Neural crest cell (in vitro differentiated cells): ENCODE measurements at places on chromosomes 12 and 14.

DNA sequence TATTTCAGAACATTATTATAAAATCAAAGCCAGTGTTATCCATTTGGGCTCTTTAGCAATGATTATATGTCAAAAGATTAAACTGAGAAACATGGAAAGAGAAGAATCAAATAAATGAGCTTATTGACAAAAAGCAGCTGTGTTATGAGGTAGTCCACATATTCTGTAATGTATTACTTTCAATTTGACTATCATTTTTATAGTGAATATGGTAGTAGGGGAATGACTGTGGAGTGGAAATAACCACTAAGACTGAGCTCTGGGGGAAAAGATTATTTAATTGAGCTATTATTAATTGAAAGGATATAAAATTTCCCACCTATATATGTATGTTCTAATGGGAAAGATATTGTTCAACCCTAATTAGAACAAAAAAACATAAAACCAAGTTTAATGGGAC, 381.3 kb downstream of the TMTC2 start:
- DNase-seq = no peak

GRCh38 chr12:2640281-2640680, 154.5 kb upstream of the FKBP4 start:
- no peak for DNase-seq

- peak; percentile 35 for DNase-seq
These were observed 2.9 kb downstream of the RFX4 start for GRCh38 chr12:106585521-106586277.

- no peak for DNase-seq
These were observed 615 bp downstream of the DDX51 start for GRCh38 chr12:132143336-132144071.

- DNase-seq = peak; percentile 38
These were observed 29.6 kb downstream of the WBP11 start for GRCh38 chr12:14773685-14774073.

- no peak for DNase-seq
These were observed 43.3 kb upstream of the NT5DC3 start for GRCh38 chr12:103884316-103884715.

DNA sequence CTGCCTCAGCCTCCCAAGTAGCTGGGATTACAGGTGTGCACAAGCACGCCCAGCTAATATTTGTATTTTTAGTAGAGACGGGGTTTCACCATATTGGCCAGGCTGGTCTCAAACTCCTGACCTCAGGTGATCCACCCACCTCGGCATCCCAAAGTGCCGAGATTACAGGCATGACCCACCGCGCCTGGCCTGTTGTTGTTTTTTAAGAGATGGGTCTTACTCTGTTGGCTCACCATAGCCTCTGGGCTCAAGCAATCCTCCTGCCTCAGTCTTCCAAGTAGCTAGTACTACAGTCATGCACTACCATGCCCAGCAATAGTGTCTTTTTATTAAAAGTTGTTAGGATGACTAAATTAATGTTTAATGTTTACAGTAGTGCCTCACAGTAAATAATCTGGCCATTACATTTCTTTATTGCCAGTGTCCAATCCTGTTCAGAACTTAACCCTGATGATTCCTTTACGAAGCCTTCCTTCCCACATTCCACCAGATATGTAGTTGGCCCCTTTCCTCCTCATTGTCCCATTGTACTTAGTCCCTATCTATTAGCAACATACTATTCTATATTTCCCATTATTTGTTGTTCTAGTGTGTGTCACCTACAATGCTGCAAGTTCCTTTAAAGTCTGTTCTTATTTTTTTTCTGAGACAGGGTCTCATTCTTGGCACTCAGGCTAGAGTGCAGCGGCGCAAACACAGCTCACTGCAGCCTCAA, 8.8 kb upstream of the SMARCC2 start:
- no peak for DNase-seq

GRCh38 chr14:90606434-90606833, 209.6 kb downstream of the CALM1 start:
- no peak for DNase-seq

DNA sequence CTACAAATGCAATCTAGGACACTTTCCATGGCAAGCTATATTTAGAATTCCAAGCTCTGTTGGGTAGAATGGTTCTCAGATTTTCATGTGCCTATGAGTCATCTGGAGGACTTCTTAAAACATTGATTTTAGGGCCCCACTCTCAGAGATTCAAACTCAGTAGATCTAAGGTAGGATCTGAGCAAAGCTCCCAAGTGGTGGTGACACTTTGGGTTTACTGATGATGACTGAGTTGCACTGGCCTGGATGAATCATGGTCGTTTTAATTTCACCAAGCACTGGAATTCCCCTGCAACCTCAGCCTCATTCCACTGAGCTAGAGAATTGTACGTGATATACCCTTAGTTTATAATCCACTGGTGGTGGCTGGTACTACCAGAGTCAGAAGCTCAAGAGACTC, 86.5 kb downstream of the PPM1H start:
- DNase-seq = no peak

DNA sequence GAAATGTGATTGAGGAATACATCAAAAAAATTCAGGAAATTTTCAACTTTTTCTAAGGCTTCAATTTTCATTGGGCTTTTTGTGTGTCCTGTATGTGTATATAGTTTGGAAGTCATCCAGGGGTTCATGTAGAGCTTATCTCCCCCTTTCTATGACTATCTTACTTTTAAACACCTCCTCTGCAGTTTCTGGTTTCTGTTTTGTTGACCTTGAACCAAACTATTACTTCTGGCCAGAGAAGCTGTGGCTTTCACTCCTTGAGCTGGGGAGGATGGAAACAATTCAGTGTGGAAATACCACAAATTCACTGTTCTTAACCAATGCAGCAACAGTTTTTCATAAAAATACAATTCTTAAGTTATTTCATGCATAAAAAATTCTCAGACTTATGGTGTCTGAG, 613.2 kb upstream of the SEL1L start:
- DNase-seq = no peak

GRCh38 chr12:53099071-53099882, 1.8 kb downstream of the IGFBP6 start:
- peak; percentile 87 for DNase-seq

GRCh38 chr12:106741247-106741646, 33.2 kb upstream of the RIC8B start:
- DNase-seq = no peak

GRCh38 chr14:76862546-76863282, 36.5 kb downstream of the LRRC74A start:
- DNase-seq = no peak

DNA sequence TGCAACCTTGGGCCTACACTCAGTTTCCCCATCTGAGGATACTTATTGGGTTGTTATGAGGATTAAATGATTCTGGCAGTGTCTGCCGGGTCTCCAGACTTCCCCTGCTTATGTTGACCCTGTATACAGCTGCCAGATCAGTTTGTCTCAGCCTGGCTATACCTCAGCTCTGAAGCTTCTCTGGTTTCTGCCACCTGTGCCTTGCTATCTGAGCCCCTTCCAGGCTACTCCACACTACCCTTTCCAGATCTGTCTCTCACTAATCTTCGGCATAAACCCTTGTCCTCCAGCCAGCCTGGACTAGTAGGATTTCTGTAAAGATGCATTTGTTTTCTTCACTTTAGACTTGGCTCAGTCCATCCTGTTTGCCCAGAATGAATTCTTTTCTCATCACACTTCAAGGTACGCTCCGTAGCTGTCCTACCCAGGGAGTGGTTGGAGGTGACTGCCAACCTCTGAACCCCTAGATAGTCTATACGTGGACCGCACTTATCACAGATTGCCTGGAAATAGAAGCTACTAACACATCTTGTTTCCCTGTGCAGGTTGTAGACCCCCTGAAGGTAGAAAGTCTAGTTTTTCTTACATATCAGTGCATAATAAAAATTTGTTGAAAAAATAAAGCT, 422.4 kb downstream of the RAD51B start:
- DNase-seq = no peak

DNA sequence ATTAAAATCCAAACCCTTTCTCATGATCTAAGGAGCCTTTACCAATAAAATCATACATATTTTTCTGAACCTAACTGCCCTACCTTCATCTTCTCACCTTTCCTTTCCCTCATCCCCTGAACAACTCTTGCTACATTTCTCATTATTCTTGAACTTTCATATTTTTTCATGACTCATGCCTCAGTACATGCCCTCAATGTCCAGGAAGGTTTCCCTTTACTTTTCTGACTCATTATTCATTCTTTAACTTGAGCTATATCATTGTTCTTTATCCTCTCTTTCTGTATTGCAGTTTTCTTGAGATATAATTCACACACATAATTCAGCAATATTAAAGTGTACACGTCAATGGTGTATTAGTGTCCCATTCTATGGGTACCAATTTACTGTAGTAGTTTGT, 231.0 kb downstream of the ALG10B start:
- no peak for DNase-seq

DNA sequence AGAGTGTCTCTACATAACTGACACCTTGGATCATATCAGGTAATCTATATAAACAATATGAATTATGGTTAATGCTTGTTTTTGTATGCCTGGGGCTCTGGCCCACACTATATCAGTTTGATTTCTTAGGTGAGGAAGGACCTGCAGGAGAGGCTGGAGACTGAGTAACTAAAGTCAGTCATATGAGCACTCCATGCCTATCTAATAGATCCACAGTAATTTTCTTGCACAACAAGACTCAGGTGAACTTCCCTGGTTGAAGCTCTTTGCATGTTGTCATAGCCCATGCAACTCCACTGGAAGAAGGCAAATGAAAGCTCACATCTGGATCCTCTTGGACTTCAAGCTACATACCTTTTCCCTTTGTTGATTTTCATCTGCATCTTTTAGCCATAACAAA, 62.3 kb downstream of the CDK17 start:
- DNase-seq = no peak

GRCh38 chr14:76810525-76810924, 2.2 kb downstream of the ANGEL1 start:
- DNase-seq = no peak

- DNase-seq = no peak
These were observed 35.5 kb upstream of the RASSF3 start for GRCh38 chr12:64574837-64575236.

- no peak for DNase-seq
These were observed 44.2 kb downstream of the CCDC91 start for GRCh38 chr12:28234444-28234843.

- DNase-seq = no peak
These were observed 82.7 kb downstream of the KTN1 start for GRCh38 chr14:55662752-55663151.

DNA sequence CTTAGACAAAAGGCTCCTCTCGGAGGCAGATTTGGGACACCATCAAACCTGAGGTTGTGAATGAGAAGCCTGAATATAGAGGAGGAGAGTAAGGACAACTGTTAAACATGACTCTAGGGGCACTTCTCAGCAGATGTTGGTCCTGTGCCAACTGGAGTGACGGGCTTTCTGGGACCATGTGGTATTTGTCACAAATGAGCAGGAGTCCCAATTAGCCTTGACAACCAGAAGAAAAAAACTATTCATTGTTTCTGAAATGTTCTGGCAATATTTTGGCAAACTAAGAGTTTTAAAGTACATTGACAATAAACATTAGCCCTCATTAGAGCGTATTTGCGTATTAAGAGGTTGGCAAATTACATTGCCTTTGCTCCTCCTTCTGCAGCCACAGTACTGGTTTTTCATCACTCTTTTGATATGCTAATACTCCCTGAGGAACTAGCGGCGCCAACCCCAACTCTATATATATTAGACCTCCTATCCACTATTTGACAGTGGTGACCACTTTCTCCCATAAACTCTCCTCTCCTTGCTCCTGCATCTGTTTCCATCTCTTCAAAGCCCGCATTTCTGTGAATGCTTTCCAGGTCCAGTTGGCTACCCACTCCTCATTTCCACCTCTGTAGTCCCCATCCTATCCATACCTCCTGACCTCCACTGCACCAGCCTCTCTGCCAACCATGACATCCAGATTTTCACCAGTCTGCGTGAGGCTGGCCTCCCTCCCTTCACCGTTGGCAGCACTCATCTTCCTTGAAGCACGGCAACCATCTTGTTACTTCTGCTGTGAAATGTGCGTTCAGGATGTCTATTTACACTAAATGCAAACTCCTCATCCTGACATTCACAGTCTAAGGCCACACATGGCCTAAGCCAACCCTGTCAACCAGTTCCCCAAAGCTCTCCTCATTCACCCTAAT, 100.7 kb downstream of the ZFC3H1 start:
- DNase-seq = no peak

DNA sequence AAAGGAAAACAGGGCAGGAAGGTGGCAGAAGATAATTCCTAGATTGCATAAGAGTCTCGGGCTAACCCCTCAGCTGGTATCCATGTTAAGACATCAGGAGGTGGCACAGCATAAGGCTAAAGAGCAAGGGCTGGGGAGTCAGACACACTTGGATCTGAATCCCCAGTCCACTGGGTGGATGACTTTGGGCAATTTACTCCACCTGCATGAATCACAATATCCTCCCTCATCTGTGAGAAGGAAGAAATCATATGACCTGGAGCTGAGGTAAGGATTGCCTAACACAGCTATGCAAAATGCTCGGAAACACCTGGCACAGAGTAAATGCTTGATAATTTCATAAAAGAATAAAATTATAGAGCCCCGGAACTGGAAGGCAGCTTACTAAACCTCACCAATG, 217.9 kb downstream of the PIK3C2G start:
- no peak for DNase-seq

GRCh38 chr12:109910969-109911348, 10.9 kb downstream of the TCHP start:
- peak; percentile 25 for DNase-seq

DNA sequence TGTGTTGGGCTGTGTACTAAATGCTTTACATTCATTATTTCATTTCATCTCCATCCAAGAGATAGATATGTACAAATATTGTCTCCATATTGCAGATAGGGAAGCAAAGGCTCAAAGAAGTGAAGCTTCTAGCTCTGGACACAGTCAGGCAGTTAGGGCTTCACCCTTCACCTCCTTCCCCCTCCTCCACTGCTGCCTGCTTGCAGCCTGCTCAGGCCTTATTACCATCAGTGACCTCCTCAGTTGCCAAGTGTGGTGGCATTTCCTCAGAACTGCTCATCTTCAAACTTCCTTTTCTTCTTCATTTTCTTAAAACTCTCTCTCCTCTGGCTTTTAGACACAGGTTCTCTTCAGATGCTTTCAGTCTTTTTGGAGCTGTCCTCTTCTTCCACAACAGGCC, 4.7 kb upstream of the GPATCH2L start:
- DNase-seq = no peak

DNA sequence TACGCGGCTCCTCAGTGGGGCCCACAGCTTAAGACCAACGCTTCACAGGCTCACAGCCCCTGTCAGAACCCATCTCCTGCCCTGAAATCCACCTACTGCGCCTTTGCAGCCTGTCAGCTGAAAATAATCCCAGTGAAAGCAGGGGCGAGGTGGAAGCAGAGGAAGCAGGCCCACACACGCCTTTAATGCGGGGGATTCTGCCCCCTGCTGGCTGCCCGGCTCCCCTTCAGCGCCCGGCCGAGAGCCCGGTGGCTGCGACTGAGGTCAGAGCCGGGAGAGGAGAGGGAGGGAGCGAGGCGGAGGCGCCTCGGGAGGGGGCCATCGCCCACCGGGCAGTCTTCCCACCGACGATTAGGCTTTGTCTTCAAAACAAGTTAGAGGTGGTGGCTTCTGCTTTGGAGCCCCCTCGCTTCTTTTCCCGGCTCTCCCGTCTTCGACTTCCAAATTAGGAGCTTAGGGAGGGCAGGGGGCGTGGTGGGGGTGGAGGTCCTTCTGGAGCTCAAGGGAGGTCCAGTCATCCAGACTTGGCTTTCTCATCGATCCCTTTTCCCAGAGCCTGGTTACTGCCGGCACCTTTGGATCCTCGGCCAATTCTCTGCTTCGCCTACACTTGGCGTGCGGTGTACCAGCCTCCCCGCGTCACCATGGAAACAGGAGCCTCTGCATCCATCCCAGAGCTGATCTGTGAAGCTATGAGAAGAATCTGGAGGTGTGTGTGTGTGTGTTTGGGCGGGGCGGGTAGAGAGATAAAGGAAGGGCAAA, 25.2 kb upstream of the RND1 start:
- peak; percentile 93 for DNase-seq

GRCh38 chr14:105426416-105427130, 6.9 kb downstream of the MTA1 start:
- DNase-seq = no peak
